Activated CD8-positive, alpha-beta memory T cell treated with anti-CD3 and anti-CD28 coated beads for 1 hour (primary cell): ENCODE measurements at places on chromosomes 4 and X.

DNA sequence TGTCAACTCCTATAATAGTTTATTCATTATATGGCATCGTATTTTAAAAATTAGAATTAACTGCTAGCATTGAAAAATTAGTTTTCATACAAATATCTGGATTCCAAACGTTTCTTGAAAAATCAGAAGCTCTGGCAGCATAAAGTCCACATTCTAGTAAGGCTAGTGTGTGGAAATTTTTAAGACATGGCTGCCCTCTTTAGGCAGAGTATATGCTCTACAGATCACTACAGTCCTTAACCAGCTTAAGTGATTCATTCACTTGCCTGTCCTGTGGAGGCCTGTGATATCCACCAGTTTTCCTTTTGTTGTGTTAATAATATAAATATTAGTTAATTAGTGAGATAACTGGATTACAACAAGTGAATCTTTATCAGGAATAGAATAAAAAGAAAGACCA lies 287.2 kb downstream of the OPHN1 start:
- no peak for DNase-seq

DNA sequence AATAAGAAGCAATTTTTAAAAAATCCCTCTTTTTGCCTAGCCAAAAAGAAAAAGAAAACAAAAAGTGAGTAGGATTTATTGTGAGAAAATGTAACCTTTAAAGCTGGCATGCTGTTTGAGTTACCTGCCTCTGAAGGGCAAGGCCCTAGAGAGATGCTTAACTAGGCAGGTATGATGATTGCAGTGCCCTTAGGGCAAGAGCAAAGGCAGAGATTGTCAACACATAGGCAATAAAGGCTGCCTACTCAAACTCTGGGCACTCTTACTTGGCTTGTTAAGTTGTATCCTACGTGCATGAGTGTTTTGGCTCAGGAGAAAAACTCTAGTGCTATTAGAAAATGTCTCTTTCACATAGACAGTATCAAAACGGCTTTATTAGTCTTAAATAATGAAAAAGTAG lies 306.0 kb downstream of the RPA4 start:
- no peak for DNase-seq

DNA sequence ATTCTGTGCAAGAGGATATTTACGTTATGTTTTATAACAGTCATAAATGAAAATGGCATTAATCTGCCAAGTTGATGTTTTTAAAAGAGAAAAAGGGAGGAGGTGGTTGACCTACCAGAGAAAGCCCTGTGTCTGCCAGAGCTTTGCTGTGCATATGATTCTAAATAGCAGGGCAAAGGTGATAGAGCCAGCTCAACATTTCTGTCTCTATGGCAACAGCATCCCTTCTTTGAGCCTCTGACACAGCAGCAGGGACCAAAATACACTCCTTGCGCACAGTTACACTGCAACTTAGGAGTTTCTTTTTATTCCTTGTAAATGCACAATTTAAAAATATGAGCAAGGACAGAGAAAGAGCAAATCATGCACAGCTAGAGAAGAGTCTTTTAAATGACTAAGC lies 133.3 kb upstream of the RAI2 start:
- no peak for DNase-seq

GRCh38 chr4:125368671-125369081 lies 53.9 kb downstream of the FAT4 start:
- DNase-seq = no peak

GRCh38 chrX:13283950-13284546 lies 35.8 kb downstream of the ATXN3L start:
- no peak for DNase-seq

DNA sequence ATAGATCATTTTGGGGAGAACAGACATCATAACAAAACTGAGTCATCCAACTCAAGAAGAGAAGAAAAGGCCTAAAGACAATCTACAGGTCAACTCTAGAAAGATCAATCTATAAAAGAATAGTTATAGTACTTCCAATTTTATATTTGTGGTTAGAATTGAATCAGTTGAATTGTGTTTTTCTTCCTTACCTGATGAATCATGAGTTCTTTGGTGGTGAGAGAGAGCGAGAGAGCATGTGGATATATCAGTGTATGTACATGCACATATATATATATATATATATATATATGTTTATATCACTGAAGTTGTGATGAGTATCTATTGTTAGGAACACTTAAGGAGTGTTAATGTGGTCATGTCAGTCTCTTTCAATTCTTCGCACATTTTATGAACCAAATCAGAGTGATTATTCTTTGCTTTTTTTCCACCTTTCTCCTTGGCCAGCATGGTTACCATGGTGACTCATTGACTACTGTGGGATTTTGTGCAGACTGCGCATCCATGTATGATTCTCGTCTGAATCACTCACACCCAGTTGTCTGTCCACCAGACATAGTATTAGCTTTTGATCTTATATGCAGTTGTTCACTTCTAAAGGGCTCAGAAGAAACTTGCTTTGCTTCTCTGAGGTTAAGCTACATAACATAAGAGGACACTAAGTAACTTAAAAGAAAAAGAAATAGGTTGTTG lies 90.4 kb upstream of the RAB40AL start:
- no peak for DNase-seq

- DNase-seq = no peak
These were observed 137.6 kb upstream of the TEX13D start for GRCh38 chrX:124194901-124195300.
